ENCODE measurements at places on chromosomes 4 and X.

GRCh38 chrX:11287505-11287904, 5.7 kb upstream of the AMELX start:
- no peaks in the 10 kb centered on the region for H3K27me3 ChIP-seq
- no peak overlapping the region for H3K27ac ChIP-seq

DNA sequence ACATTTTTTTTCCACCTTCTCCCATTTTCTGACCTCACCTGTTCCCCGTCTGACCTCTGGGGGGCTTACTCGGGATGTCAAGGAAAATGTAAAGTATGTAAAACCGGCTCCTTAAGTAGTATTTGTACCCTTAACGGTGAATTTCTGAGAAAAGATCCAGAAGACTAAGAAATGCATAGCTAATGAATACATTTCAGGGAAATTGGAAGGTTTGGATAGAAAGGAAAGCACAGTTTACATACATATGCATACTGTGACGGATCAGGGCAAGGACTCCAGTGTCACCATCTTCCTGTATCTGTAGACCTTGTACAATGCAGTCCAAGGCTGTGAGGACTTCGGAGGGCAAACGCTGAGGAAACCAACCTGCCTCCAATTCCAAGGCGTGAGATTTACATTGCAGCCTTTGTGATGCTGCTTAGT, 2185.9 kb upstream of the TENM3 start:
- H3K4me1 ChIP-seq = peaks cover 17% of the 10 kb centered on the region
- H3K27me3 ChIP-seq = no peaks in the 10 kb centered on the region
- no peak for DNase-seq
- no peak overlapping the region for H3K4me3 ChIP-seq
- H3K36me3 ChIP-seq = no peaks in the 10 kb centered on the region
- H3K27ac ChIP-seq = no peak overlapping the region

- no peaks in the 10 kb centered on the region for H3K36me3 ChIP-seq
- DNase-seq = no peak
- H3K4me3 ChIP-seq = no peak overlapping the region
- H3K27me3 ChIP-seq = no peaks in the 10 kb centered on the region
- peak overlapping the region; percentile 59 for H3K27ac ChIP-seq
Measured at GRCh38 chr4:7871356-7871755, 68.3 kb downstream of the AFAP1 start.

GRCh38 chr4:153081006-153081580, 123.2 kb upstream of the TRIM2 start:
- no peaks in the 10 kb centered on the region for H3K27me3 ChIP-seq
- H3K27ac ChIP-seq = no peak overlapping the region
- H3K4me3 ChIP-seq = no peak overlapping the region
- H3K36me3 ChIP-seq = no peaks in the 10 kb centered on the region

- no peak overlapping the region for H3K4me3 ChIP-seq
- DNase-seq = no peak
- no peaks in the 10 kb centered on the region for H3K4me1 ChIP-seq
- no peaks in the 10 kb centered on the region for H3K36me3 ChIP-seq
- no peak overlapping the region for H3K27ac ChIP-seq
Measured at GRCh38 chr4:13706120-13706519, 78.6 kb upstream of the BOD1L1 start.

DNA sequence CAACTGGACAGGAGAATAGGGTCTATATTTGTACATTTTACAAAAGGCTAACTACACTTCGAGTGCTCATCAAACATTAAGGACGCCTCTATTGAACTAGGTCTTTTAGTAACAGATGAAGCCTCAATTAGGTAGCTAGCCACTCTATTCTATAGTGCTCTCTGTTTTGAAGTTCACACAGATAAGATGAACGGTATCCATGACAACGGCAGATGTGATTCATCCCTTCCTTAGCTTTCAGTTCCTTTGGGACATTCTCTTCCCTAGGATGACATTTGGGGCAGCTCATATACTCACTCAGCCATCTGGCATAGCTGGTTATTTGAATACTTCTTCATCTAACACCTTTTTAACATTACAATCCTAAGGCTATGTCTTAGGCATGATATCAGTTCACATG, 62.4 kb upstream of the WDFY3 start:
- H3K27ac ChIP-seq = no peak overlapping the region
- H3K36me3 ChIP-seq = no peaks in the 10 kb centered on the region
- no peak overlapping the region for H3K4me3 ChIP-seq

DNA sequence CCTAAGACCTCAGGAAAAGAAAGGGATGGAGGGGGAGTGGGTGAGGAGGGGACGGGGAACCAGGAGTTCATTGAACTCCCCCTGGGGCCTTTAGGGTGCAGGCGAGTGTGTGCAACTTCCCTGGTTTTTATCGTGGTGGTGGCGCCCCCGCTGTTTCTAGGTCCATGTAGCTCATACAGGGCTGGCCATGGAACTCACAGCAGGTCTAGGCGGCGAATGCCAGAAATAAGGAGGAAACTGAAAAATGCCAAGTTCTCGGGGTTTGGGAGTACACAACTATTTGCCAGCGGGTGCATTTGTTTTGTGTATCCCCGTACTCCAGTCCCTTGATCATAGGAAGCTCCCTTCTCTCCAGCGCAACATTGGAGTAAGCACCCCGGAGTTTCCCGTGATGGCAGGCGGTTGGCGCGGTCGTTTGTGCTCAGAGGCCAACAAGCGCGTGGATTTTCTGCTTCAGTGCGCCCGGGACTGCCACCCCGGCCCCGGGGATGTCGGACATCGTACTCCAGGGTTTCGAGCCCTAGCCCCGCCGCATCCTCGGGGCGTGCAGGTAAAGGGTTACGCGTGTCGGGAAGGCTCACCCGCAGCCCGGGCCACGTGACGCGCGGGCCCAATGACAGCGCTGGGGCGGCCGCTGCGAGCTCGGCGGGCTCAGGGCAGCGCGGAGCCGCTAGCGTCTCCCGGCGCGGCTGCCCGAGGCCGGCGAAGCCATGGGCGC, 208.9 kb downstream of the NWD2 start:
- no peaks in the 10 kb centered on the region for H3K27me3 ChIP-seq
- no peaks in the 10 kb centered on the region for H3K36me3 ChIP-seq

DNA sequence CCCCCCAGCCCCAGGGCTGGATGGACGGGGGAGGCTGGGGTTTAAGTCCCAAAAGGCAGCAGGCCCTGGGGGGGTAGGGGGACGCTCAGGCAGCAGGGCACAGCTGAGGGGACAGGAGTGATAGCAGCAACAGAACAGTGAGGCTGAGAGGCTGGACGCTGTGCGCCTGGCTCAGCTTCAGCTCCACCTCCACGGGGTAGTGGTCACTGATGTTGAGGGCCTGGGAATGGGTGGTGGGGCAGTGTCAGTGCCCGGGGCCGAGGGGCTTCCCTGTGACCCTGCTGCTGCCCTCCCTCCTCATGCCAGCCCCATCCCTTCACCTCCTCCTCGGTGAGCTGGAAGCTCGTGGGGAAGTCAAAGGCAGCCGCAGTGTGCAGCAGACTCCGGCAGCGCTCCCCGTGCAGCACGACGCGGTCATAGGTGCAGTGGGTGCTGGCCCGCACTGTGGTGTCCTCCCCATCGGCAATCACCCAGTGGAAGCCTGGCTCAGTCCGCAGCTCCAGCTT, 4.5 kb downstream of the RPL10 start:
- H3K36me3 ChIP-seq = peaks cover 20% of the 10 kb centered on the region
- no peak overlapping the region for H3K27ac ChIP-seq
- H3K27me3 ChIP-seq = no peaks in the 10 kb centered on the region
- peaks cover 21% of the 10 kb centered on the region for H3K4me1 ChIP-seq
- no peak overlapping the region for H3K4me3 ChIP-seq

- no peaks in the 10 kb centered on the region for H3K36me3 ChIP-seq
- no peaks in the 10 kb centered on the region for H3K4me1 ChIP-seq
- H3K4me3 ChIP-seq = no peak overlapping the region
- no peak for DNase-seq
- no peak overlapping the region for H3K27ac ChIP-seq
Measured at GRCh38 chrX:24014388-24015018, 12.5 kb downstream of the KLHL15 start.

- DNase-seq = no peak
- H3K27me3 ChIP-seq = no peaks in the 10 kb centered on the region
- H3K27ac ChIP-seq = no peak overlapping the region
- H3K4me3 ChIP-seq = no peak overlapping the region
- H3K4me1 ChIP-seq = no peaks in the 10 kb centered on the region
Measured at GRCh38 chrX:27751976-27752375, 55.8 kb upstream of the MAGEB10 start.

GRCh38 chrX:103839404-103839803, 7.3 kb upstream of the RAB9B start:
- no peak overlapping the region for H3K4me3 ChIP-seq
- DNase-seq = no peak
- no peaks in the 10 kb centered on the region for H3K36me3 ChIP-seq
- H3K27me3 ChIP-seq = no peaks in the 10 kb centered on the region
- no peak overlapping the region for H3K27ac ChIP-seq
- no peaks in the 10 kb centered on the region for H3K4me1 ChIP-seq

GRCh38 chr4:119478446-119479179, 150.0 kb downstream of the PDE5A start:
- H3K4me3 ChIP-seq = no peak overlapping the region
- H3K27me3 ChIP-seq = no peaks in the 10 kb centered on the region
- no peaks in the 10 kb centered on the region for H3K4me1 ChIP-seq
- peaks cover 5% of the 10 kb centered on the region for H3K36me3 ChIP-seq
- no peak overlapping the region for H3K27ac ChIP-seq
- no peak for DNase-seq

- no peak for DNase-seq
- H3K27me3 ChIP-seq = no peaks in the 10 kb centered on the region
- H3K4me3 ChIP-seq = peak overlapping the region; percentile 8
- no peaks in the 10 kb centered on the region for H3K36me3 ChIP-seq
- H3K27ac ChIP-seq = peak overlapping the region; percentile 91
Measured at GRCh38 chr4:36241771-36242170, 2.5 kb downstream of the ARAP2 start.

GRCh38 chr4:7691982-7692381, 247.7 kb downstream of the AFAP1 start:
- H3K4me1 ChIP-seq = no peaks in the 10 kb centered on the region
- no peak overlapping the region for H3K4me3 ChIP-seq
- no peak for DNase-seq
- H3K36me3 ChIP-seq = no peaks in the 10 kb centered on the region

DNA sequence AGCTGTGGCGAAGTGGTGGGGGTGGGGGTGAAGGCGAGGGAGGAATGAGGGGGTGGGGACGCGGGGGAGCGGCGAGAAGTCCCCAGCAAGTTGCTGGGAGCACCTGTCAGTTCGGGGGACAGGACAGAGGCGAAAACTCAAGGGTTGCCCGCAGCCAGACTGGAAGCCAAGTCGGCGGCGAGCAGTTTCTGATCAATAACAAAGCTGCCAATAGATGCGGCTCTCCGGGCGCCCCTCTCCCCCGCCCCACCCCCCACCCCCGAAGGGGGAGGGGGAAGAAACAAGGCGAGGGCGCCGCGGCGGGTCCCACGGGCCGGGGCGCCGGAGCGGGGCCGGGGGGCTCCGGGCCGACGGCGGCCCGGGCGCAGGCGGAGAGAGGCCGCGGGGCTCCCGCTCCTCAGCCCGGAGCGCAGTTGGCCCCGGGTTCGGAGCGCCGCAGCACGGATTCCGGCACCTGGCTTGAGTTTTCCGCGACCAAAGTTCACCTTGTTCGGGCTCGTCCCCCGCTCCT, 379 bp downstream of the PDGFC start:
- peak overlapping the region; percentile 68 for H3K4me3 ChIP-seq
- H3K4me1 ChIP-seq = peaks cover 23% of the 10 kb centered on the region
- H3K36me3 ChIP-seq = no peaks in the 10 kb centered on the region
- peak overlapping the region; percentile 87 for H3K27ac ChIP-seq

- H3K4me1 ChIP-seq = no peaks in the 10 kb centered on the region
- H3K27me3 ChIP-seq = no peaks in the 10 kb centered on the region
- H3K36me3 ChIP-seq = no peaks in the 10 kb centered on the region
- H3K27ac ChIP-seq = peak overlapping the region; percentile 4
Measured at GRCh38 chr4:88960576-88960975, 96.4 kb downstream of the FAM13A start.

DNA sequence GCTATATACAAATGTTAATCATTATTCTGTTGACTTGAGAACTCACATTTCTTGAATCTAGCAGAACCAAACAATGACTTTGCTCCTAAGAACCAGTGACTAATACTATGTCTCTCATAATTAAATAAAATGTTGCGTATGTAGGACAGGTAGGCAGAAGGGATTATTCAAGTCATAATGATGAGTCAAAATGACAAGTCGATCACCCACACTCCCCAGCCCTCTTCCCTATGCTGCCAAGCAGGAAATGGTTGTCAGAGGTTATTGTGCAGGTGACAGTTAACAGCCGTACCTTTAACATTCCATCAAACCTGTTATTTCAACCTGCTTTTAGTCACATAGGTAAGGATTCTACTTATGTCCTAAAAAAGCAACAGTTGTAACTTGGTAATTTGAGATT, 22.0 kb upstream of the STK26 start:
- H3K27me3 ChIP-seq = no peaks in the 10 kb centered on the region
- no peak overlapping the region for H3K4me3 ChIP-seq
- H3K36me3 ChIP-seq = no peaks in the 10 kb centered on the region
- no peak overlapping the region for H3K27ac ChIP-seq

DNA sequence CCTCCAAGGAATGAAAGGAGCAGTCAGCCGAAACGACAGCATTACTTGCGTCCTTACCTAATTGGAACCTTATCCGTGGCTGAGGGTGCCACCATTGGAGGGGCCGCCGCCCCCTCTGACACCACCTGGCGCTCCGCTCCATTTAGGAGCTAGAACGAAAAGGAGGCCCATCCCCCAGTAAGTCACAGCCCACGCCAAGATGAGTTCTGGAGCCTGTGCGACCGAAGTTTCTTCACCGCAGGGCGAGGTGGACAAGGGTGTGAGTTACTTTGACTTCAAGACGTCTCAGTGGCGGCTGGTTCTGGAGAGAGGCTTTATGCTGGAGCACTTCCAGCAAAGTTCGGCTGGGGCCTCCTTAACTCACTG, 729 bp upstream of the IRF2 start:
- DNase-seq = no peak
- no peaks in the 10 kb centered on the region for H3K27me3 ChIP-seq
- no peaks in the 10 kb centered on the region for H3K36me3 ChIP-seq
- H3K27ac ChIP-seq = peak overlapping the region; percentile 99

DNA sequence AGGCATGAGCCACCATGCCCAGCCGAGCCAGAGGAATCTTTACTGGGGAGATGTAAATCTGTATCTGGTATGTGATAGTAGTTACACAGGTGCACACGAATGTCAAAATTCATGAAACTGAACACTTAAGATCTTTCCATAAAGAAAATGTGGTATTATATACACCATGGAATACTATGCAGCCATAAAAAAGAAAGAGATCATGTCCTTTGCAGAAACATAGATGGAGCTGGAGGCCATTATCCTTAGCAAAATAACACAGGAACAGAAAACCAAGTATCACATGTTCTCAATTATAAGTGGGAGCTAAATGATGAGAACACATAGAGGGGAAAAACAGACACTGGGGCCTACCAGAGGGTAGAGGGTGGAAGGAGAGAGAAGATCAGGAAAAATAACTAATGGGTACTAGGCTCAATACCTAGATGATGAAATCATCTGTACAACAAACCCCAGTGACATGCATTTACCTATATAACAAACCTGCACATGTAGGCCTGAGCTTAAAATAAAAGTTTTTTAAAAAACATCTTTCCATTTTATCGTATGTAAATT, 7.8 kb downstream of the TMEM156 start:
- H3K36me3 ChIP-seq = no peaks in the 10 kb centered on the region
- H3K27me3 ChIP-seq = no peaks in the 10 kb centered on the region
- no peaks in the 10 kb centered on the region for H3K4me1 ChIP-seq

Data from vagina (tissue), 2 donors.